ENCODE measurements at places on chromosomes 7 and 10.

DNA sequence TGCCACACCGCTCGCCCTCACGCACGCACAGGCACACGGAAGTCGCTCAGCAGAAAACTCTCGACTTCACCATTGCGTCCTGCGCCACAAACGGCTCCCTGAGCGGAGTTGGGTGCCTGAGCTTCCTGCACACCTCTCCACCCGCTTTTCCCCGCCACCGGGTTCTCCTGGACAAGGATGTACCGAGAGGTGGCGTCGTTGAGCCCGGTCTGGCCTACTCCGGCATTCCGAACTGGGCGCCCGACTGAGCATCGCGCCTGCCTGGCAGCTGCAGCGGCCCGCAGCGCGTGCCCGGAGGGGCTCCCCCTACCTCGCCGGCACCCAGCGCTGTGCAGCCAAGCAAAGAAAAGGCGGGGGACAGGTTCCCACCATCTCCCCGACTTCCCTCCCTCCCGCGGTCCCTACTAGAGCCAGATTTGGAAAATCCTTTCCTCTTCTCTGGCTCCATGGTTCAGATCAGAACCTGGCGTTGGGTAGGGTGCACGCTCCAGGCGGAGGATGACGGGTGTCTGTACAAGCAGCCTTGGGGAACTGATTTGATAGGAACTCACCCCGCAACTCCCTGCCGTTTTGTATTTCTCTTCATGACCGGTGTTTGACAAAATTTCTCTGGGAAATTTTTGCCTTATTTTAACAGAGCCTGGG lies 1.7 kb downstream of the SORCS3 start:
- DNase-seq = peak; percentile 34

DNA sequence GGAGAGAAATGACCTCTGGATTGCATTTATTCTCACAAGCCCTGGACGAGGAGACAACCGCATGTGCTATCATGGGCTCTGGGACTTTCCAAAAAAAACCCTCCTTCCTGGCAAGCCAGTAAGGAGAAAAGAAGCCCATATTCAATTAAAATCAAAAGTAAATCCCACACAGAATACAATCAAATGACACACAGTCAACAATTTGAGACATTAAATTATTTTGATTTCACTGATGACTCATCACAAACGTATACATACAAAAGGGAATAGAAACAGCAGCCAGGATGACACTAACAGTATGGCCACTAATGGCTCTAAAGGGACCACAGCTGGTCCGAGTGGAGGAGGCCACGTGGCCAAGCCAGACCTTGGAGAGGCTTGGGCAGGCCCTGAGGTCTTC lies 24.9 kb downstream of the LRRC20 start:
- DNase-seq = no peak

- no peak for DNase-seq
These were observed 226.8 kb downstream of the CDC14C start for GRCh38 chr7:49151146-49151545.

- DNase-seq = no peak
These were observed 84.1 kb downstream of the THSD7A start for GRCh38 chr7:11747715-11748485.

- no peak for DNase-seq
These were observed 230.5 kb upstream of the AUTS2 start for GRCh38 chr7:69367780-69368179.

DNA sequence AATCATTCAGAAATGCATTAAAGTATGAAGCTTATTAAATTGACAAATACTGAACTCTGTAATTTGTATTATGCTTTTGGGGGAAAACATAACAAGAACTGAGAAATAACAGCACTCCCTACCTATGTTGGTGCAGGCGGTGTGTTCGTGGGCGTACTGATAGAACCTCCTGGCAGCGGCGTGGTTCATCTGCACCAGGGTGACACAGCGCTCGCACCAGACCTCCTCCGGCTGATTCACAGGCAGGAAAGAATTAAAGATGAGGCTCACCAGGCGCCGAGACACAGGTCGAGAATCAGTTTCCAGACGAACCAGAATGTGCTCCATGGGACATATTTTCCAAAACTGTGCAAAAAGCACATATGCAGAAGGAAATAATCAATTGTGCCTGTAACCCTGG lies 40.2 kb downstream of the NCAPG2 start:
- no peak for DNase-seq

DNA sequence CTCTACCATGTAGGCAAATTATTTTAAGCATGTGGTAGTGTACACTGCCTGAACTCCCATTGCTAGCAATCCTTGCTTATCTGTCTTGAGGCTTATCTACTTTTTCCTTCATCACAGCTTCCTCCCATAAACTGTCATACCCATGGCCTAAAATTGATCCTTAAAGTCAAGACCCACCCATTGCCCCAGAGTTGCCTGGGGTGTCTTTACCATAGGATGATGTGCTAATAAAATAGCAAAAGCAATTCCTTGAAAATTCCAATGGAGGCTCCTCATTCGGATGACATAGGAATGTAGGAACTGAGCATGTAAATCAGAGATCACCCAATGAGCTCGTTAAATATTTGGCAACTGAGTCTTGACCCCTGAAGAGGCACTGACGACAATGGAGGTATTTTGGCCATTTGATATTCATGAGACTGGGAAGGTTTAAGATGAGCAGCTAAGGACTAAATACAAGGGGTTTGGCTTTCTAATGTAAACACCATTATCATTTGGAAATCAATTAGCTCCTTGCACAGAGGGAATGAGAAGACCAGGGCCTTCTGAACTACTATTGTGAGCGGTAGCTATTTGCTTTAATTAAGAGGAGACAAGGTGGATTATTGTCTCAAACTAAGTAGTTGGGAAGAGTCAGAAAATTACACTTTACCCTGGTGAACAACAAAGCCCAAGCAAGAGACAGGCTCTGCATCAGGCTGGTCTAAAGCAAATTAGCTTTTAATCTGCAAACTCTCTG lies 234.9 kb downstream of the GATA3 start:
- no peak for DNase-seq

DNA sequence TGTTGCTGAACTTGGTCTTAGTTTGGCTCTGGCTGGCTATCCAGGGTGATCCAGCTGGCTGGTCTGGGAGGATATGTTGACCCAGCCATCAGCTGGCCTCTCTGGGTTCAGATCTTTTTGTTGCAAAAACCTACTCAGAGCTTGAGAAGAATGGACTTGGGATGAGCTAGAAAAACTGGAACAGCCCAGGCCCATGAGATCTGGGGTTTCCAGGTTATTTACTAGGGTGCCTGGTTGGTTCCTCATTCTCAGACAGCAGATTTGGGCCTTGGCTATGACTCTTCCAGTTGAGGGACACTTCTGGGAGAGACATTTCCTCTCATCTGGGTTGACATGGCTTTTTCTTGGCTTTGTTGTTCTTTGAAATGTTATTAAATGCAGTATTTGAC lies 116.6 kb downstream of the ADCY1 start:
- no peak for DNase-seq

- no peak for DNase-seq
These were observed 131.0 kb upstream of the PALS2 start for GRCh38 chr7:24442170-24442777.

DNA sequence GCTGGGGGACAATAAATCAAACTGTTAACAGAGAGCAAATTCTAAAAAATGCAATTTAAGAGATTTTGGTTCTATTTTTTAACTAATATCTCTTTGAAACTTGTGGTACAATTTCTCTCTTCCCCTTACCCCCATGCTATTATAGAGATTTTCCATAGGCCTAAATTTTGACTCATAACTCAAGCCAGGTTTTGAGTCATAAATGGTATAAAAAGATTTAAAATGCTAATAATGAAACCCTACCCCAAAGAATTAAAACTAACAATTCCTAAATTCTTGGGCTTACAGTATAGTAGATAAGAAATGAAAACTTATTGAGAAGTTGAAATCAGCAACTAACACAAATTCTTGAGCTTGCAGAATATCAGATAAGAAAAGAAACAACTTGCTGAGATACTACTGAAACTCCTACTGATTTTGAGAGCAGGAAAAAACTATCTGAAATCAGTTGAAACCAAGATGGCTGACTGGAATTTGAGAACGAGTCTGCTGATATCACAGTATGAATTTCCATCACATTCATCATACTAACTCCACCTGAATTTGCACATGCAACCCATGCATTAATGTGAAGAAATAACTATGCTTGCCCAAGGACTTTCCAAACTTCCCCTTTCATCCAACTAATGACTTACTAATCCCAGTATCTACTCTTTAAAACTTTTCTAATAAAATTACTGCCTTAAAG lies 36.3 kb downstream of the POT1 start:
- no peak for DNase-seq

DNA sequence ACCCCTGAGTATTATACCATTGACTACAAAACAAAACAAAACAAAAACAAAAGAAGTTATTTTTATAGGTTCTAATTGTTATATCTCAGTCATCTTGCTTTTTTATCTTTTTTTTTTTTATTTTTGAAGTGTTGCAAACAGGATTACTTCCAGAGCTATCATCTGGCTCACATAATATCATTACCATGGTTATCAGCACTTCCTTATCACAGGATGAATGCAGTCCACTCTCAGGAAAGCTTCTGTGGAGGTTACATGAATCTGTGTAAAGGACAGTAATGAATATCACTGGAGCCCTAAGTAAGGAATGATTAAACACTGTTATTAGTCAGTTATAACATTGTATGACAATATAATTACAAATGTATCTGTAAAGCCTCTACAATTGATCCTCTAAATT lies 451.5 kb downstream of the PLXDC2 start:
- DNase-seq = no peak

- peak; percentile 63 for DNase-seq
These were observed at the start of gene CCNY for GRCh38 chr10:35336084-35336831. TSS of gene CCNY (plus strand) at chr10:35336509. CDS start at chr10:35337054, 545 bp downstream.

DNA sequence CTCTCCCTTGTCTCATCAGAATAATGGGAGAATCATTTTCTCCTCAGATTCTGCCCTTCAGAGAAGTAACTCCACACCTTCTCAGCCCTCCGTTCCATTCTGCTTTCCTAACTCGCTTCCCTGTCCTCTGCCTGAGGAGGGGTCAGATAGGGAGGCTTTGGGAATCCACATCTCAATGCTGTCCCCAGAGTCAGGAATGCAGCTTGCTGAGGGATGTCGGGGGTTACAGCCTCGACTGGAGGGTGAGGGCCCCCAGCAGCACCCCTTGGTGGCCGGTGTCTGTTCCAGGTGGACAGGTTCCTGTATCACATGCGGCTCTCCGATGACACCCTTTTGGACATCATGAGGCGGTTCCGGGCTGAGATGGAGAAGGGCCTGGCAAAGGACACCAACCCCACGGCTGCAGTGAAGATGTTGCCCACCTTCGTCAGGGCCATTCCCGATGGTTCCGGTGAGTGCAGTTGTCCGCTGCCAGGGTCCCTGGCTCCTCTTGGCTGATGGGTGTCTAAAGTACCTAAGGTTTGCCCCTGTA lies 6.9 kb downstream of the HKDC1 start:
- DNase-seq = no peak

Data from stimulated activated CD4-positive, alpha-beta T cell treated with anti-CD3 and anti-CD28 coated beads, Interleukin-12 subunit alpha, Interleukin-12 subunit beta, amount 100 ng/mL, for 48 hours (primary cell).